Hippocampal formation (tissue), 2 donors: ENCODE measurements at places on chromosomes 16 and 17.
A peak's percentile ranks its signal among the peaks of the same experiment; 100 is the strongest.

DNA sequence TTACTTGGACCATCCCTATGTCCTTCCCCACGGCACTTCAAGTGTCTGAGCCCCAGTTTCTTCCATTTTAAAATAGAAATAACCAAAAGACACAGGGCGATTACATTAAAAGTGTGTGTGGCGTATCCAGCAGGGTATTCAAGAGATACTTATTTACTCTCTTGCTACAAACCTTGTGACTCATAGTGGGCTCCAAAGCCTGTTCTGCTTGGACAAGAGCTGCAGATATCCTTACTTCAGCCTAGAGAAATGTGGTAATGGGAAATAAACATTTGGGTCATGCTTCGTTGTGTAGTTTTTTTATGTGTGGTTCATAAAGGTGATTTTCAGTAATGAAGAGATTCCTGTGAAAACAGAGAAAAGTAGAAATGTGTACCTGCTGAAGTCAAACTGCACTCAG is 288.9 kb upstream of the CDH11 start:
- DNase-seq, result no peak

DNA sequence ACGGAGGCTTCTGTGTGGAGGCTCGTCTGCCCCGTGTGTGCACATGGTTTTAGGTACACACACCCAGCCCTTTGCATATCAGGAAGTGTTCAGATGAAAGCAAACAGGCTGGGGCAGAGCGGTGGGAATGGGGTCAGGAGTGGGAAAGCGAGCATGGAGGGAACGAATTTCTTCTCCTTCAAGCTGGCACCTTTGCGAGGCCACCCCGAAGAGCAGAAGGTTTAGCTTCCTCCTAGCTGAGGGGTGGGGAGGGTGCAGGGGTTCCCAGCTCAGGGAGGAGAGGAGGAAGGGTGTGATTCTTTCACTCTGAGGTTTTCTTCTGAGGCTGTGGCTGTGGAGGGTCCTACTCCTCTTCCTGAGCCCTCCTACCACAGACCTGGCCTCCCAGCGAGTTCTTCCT is 83.6 kb downstream of the ABR start:
- DNase-seq, result no peak

- DNase-seq, result no peak
Observed at GRCh38 chr17:36600465-36600864, 918 bp upstream of the MRM1 start.

DNA sequence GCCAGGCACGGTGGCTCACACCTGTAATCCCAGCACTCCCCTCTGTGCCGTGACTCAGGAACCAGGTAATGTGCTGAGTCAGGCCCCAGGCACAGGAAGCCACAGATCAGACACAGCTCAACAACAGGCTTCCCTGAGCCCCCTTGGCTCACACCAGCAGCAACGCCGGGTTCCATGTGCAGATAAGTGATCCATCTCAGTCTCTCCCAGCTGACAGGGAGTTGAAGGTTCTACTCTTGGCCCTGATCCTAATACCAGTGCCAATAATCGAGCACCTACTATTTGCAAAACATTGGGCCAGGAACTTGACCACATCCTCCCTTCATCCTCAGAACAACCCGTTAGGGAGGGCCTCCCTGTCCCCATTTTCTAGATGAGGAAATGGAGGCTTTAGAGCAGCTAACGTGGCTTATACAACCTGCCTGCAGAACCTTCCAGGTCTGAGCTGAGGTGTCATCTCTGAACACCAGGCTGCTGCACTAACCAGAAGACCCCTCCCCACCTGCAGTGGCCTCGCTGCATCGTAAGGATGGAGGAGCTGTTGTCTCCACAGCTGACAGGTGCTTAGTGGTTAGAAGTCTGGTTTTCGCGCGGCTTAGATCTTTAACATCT is 64.8 kb upstream of the AMZ2 start:
- no peak for DNase-seq

DNA sequence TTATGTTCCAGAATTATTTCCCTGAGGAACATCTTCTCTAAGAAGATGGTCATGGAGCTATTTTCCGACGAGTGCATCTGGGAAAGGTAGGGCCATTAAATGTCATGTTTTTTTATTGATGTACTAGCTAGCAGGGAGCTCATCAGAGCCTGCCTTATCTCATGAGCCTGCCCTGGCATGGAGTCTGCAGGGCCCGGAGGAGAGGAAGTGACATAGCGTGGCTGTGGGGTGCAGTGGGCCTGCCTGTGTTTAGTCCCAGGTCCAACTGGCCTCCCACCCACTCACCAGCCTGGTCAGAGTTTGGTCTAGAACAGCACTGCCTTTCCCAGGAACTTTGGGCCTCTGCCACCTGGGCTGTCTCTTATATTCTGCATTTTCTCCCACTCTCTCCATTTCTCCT is 389.8 kb downstream of the SNX29 start:
- no peak for DNase-seq

GRCh38 chr17:82281502-82282238 is 8.2 kb upstream of the CSNK1D start:
- no peak for DNase-seq

DNA sequence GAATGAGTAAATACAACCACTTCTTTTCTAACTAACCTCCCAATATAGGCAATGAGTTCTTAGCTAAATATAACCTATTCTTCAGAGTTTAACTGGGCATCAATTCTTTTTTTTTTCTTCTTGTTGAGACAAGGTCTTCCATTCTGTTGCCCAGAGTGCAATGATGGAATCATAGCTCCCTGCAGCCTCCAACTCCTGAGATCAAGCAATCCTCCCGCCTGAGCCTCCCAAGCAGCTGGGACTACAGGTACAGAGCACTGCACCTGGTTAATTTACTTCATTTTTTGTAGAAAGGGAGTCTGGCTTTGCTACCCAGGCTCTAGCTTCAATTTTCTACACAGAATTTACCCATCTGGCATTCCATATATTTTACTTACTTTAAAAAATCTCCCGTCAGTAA is 1.1 kb downstream of the METTL16 start:
- DNase-seq, result no peak

DNA sequence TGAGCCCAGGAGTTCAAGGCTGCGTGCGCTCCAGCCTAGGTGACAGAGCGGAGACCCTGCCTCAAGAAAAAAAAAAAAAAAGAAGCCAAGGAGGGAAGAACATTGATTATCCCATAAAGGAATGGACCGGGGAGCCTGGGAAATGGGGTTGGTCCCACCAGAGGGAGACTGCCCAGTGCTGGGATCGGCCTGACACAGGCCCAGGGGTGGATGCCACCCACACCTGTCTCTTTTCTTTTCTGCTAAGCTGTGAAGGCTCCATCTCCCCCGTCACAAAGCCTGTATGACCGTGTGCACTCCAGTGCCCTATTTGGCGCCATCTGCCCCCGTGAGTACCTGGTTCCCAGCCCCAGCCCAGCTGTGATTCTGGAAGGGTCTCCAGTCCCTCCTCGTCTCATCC is 15.7 kb downstream of the UBALD1 start:
- DNase-seq, result no peak

- DNase-seq, result no peak
Observed at GRCh38 chr16:69448470-69449193, 24.2 kb downstream of the CYB5B start.

- no peak for DNase-seq
Observed at GRCh38 chr17:67632141-67632540, 85.6 kb upstream of the NOL11 start.

GRCh38 chr16:3187798-3188674 is at the start of gene OR1F1:
TSS of gene OR1F1 (plus strand) at chr16:3188204.
- DNase-seq, result no peak

GRCh38 chr17:66727634-66728570 is 107.0 kb upstream of the CACNG5 start:
- DNase-seq, result peak; percentile 48

DNA sequence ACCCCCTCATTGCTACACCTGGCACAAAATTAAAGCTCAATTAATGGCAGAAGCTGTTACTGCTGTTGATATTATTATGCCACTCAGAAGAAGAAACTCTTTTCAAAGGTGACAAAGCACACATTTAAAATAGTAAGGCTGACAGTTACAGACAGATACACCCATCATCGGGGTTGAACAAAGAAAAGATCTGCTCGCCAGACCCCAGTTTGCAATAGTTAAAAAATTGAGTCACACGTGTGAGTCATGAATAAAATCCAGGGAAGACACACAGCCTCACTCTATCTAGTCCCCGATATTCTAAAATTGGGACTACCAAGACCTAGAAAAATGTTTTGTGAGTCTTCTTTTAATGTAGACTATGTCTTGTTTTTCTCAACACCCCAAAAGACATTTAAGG is 330.0 kb upstream of the SOX9 start:
- DNase-seq, result no peak

GRCh38 chr17:11122908-11123307 is 118.1 kb upstream of the SHISA6 start:
- DNase-seq, result peak; percentile 14
